ENCODE measurements at places on chromosomes 3 and 15. TPM values are rescaled to one million over a fixed set of nuclear protein-coding genes. Genes with fewer than 3 reads are reported as not detected.

Gene SAMMSON
- total RNA-seq = 0.69 TPM

DNA sequence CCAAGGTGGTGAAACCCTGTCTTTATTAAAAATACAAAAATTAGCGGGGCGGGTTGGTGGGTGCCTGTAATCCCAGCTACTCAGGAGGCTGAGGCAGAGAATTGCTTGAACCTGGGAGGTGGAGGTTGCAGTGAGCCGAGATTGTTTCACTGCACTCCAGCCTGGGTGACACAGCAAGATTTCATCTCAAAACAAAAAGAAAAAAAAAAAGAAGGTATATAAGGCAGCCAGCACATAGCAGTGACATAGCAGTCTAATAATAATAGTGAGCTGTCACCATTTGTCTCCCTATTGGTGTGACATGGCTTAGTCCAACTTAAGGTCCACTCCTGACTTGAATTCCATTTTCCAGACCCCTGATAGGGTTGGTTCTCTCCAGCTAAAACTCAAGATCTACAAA is 8.8 kb upstream of the LACTB start:
- DNase-seq = no peak

- DNase-seq = no peak
Measured at GRCh38 chr3:57112206-57112605, 51.7 kb downstream of the SPATA12 start.

- DNase-seq = no peak
Measured at GRCh38 chr3:123290107-123290930, 88.6 kb downstream of the SEC22A start.

GRCh38 chr15:86444527-86444926 is 364.9 kb downstream of the AGBL1 start:
- no peak for DNase-seq

- DNase-seq = peak; percentile 61
Measured at GRCh38 chr15:59668556-59668955, 11.2 kb upstream of the GTF2A2 start.

Gene ERICH6
- total RNA-seq = not detected
